ENCODE measurements at places on chromosomes 5 and 9. TPM values are rescaled to one million over a fixed set of nuclear protein-coding genes. Genes with fewer than 3 reads are reported as not detected.

Gene ANKRD18A
- 2.8 TPM for total RNA-seq

DNA sequence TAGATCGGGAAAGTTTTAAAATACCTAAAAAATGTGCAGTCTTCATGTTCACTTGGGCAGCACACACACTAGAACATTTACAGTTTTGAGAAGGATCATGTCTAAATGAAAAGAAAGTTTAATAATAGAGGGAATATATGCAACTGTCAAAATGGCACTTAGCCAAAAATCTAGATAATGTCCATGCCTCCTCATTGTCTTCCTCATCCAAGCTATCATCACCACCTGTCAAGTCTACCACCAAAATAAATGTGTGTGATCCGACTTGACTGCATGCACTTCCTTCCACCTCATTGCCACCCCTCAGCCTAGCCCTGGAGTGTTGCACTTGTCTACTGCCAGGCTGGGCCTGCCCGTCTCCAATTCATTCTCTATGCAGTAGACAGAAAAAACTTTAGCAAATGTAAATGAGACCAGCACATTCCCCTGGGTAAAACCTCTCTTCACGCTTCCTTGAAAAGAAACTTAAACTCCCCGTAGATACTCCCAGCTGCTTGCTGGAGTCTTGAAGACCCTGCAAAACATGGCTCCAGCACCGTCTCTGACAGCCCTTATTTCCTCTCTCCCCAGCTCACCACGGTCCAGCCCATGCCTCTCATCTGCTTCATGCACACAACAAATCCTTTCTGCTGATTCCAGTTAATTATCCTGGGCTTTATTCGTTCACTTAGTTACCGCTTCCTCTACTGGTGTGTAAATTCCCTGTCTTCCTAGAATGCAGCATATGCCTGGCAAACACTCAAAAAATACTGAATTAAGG lies 66.9 kb downstream of the FANCC start:
- peaks cover 13% of the 10 kb centered on the region for H3K36me3 ChIP-seq
- H3K4me1 ChIP-seq, result no peaks in the 10 kb centered on the region
- no peak for DNase-seq
- H3K27ac ChIP-seq, result no peak overlapping the region

Gene ZNF474
- total RNA-seq, result 0.18 TPM

Gene TCF7
- total RNA-seq, result 3.4 TPM

GRCh38 chr5:39049315-39049714 lies 24.9 kb downstream of the RICTOR start:
- peaks cover 13% of the 10 kb centered on the region for H3K4me1 ChIP-seq
- H3K36me3 ChIP-seq, result no peaks in the 10 kb centered on the region
- no peak overlapping the region for H3K27ac ChIP-seq
- H3K27me3 ChIP-seq, result no peaks in the 10 kb centered on the region

- H3K27me3 ChIP-seq, result no peaks in the 10 kb centered on the region
- H3K27ac ChIP-seq, result no peak overlapping the region
- H3K36me3 ChIP-seq, result no peaks in the 10 kb centered on the region
Observed at GRCh38 chr5:152185547-152186245, 219.4 kb downstream of the NMUR2 start.

Gene PALM2AKAP2
- 22.0 TPM for total RNA-seq

GRCh38 chr5:67301285-67301903 lies 104.8 kb upstream of the CD180 start:
- H3K27ac ChIP-seq, result peak overlapping the region; percentile 77
- H3K36me3 ChIP-seq, result no peaks in the 10 kb centered on the region
- 0 out of 2 replicates have a peak overlapping the region, but pooled peaks have one; percentile 36 for H3K4me3 ChIP-seq
- H3K27me3 ChIP-seq, result no peaks in the 10 kb centered on the region

Measured in HFFc6 (cell line).